ENCODE measurements at places on chromosomes 1 and 21.

DNA sequence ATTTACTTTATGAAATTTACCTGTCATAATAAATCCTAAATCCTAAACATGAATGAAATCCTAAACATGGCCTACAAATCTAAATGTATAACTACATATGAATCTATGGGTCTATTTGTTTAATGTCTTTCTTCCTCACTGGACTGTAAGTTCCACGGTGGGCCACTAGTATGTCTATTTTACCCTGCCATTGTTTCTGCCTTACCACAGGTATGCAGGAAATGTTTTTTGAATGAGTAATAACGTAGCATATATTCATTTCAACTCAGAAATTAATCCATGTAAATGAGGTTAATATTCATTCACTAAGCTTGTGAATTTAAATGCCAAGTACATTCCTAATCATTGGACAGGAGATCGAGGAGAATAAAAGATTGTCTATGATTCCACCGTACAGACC is 35.3 kb downstream of the B3GALNT2 start:
- no peak for DNase-seq

DNA sequence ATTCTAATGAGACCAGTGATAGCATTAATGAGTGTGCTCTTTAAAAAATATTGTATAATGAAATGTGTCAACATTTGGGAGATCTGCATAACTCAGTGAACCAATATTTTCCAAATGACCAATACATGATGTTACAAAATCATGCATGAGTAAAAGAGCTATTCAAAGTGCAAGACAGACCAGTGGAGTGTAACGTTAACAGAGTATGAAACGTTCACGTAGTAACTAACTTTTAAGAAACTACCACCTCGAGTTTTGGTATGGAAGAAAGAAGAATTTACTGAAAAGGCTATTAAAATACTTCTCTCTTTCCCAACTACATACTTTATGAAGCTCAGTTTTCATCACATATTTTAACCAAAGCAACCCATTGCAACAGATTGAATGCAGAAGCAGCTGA is 9.6 kb upstream of the SLC6A9 start:
- no peak for DNase-seq

GRCh38 chr1:150748878-150749719 is 16.5 kb downstream of the CTSS start:
- DNase-seq = no peak

GRCh38 chr1:60994369-60994768 is 88.0 kb upstream of the NFIA start:
- no peak for DNase-seq

Data from NCI-H345 (cell line).